AG20443 (cell line): ENCODE measurements at places on chromosomes 2 and 18.
A peak's percentile ranks its signal among the peaks of the same experiment; 100 is the strongest.

GRCh38 chr2:15471606-15472005 is 89.5 kb downstream of the NBAS start:
- no peak for DNase-seq

- no peak for DNase-seq
These were observed 91.2 kb upstream of the CDKL4 start for GRCh38 chr2:39334978-39335377.

DNA sequence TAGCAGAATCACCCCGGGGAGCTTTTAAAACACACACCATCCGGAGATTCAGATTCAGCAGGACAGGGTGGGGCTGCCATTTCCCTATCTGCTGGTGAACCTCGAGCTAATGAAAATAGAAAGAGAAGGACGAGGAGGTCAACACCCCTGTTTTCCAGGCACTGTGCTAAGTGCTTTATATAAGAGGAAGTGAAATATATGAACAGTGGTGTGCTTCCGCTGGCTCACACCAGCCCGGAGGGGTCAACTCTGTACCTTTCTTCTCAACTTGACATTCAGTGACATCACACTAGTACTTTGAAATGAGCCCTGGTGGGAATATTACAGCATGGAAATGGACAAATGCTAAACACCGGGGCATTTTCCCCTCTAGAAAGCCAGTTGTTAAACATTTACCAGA is 108.3 kb upstream of the LTBP1 start:
- DNase-seq, result no peak

DNA sequence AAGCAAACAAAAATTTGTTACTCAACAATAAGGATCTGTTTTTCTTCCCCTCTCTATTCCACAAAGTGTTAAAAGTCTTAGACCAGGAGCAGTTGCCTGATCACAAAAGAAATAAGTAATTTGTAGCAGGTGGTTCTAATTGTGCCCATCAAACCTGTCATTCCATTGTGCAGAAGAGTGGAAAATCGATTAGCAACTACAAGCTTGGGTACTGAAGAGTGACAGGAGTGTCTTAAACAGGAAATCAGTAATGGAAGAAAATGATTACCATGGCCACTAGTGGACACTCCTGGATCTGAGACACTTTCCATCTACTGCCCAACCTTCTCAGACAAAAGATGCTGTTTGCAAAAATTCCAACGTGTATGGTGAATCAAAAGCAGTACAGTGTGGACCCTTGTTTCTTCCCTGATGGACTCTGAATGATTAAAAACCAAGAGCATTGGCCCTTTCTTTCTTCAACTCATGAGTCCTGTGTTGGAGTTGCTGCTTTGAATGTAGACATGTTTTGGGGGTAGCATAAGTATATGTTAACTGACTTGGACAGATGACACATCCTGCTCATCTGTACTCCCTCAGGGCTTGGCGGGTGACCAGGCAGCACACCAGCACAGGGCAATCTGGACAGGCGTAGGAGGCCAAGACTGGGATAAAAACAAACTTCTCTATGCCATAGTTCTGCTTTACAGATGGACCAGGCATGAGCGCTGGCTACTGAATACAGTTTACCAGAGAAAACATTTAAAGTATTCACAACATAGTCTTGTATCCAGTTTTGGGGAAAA is 51.9 kb downstream of the PLA2R1 start:
- DNase-seq, result no peak

- DNase-seq, result no peak
These were observed 1.3 kb upstream of the SP3 start for GRCh38 chr2:173966274-173967098.

DNA sequence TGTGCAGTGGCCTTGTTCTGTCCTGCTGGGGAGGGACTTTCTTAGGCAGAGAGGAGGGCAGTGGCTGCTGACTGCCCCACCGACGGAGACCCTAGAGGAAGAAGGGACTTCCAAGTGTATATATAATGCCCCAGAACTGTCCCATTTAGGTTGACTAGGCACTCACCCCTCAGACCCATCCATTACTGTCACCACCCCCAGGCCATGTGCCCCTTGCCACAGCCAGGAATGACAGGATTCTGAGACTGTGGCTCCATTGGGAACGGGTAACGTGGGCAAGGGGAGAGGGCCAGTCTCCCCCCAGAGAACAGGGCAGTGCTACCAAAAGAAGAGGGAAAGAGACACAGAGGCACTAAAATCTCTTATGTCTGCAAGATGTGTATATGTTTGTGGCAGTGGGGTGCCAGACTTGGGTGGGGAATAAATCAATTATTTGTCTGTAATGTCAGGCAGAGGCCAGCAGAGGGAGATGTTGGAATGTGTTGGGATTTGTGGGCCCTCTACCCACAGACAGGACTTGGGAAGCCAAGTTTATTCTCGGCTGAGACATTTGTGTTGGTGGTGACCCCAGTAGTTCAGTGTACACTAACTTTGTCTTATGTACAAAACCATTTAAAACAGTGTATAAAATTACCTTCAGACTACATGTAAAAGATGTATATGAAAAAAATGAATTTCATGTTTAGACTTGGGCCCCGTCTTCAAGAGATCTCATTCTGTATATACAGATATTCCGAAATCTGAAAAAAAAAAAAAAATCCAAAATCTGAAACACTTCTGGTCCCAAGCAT is 24.0 kb upstream of the TMEM37 start:
- peak; percentile 82 for DNase-seq

DNA sequence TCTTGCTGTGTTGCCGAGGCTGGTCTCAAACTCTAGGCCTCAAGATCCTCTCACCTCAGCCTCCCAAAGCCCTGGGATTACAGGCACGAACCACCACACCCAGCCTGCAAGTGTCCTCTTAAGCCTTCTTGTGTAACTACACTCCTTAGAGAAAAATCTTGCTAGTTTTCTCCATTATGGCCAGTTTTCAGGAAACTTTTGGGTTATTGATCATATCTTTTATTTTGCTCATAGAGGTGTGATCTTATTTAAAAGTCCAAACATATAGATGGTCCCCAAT is 2.4 kb downstream of the SOCS6 start:
- no peak for DNase-seq

DNA sequence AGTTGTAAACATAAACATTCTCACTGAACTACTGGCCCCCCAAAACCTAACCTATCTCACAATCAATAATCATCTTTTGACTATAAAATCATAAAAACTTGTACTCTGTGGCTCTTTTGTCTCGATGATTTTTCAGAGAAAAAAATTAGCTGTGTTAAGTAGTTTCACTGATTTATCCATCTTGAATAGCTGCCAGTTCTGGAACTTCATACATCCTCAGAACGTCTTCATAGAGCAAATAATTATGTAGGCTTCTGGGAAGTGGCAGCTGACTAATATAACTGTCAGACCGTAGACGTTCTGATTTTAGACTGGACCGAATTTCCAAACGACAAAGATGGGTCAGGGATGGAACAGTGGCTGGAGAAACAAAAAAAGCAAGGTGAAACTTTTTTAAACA is 97.3 kb upstream of the CHAC2 start:
- no peak for DNase-seq

DNA sequence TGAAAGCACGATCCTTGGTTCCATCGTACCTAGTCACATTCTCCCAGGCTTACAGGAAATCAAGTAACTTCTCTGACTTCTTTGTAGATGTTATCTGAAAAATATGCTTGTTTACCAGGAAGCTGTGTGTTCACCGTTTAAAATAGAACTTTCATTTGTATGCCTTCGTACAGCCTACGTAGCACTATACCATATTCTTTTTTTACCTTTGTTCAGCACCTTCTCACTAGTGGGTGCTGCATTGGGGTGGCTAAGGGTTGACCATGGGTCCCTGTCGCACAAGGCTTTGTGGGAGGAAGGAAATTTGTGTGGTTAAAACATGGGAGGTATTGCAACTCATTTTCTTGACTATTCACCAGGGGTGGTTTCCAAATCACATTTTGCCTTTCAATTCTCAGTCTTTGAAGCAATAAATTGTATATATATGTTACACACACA is 16.6 kb downstream of the MALT1 start:
- DNase-seq, result no peak

DNA sequence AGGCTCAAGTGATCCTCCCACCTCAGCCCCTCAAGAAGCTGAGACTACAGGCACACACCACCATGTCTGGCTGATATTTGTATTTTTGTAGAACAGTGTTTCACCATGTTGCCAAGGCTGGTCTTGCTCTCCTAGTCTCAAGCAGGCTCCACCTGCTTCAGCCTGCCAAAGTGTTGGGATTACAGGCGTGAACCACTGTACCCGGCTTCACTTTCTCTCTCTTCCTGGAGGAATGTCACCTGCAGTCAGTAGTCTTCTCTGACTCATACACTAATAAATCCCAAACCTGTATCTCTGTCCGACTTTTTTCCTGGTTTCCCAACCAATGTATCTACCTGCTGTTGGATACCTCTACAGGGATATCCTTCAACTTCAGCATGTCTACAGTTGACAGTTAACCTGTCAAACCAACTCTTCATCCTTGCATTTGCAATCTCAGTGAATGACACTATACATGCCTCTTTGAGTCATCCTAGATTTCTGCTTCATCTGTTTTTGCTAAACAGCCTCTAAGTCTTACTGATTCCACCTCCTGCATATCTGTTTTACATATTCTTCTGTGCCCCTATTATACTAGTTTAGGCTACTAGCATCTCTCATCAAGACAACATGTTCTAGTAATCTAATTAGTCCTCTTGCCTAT is 54.5 kb downstream of the RBBP8 start:
- no peak for DNase-seq

- no peak for DNase-seq
These were observed 10.8 kb upstream of the BUB1 start for GRCh38 chr2:110688594-110689091.

DNA sequence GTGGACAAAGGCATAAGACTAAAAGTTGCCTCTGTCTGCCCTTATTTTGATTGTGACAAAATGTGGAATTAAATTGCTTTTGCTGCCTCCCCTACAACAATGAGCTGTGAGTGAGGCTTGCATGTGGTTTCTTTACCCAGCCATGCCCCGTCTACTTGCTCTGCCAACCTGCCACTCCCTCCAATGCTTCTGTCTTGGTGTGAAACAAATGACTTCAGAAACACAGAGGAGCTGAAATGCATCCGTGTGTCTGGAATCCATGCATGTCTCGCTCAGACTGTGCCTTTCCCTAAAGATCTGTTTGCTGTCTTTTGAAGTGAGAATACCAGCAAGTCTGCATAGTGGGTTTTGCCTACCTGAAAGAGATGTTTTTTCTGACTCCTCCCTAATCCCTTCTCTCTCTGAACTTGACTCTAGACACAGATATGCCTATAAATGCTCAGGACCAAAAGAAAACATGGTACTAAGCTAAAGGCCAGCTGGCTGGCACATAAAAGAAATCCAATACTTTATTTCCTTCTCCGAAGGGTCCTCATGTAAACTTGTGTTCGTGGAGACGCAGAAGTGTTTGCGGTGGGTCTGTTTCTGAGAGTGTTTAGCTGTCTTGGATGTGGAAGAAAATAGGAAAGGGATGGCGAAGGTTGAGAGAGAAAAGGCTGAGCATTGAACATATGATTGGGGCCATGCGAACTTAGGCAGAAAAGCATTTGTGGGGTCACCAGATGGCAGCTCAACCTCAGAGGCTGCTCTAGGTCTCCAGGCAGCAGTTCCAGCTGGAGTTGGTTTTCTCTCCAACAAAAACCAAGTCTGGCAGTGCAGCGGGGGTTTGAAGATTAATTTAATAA is 120.5 kb downstream of the CCBE1 start:
- DNase-seq, result no peak

DNA sequence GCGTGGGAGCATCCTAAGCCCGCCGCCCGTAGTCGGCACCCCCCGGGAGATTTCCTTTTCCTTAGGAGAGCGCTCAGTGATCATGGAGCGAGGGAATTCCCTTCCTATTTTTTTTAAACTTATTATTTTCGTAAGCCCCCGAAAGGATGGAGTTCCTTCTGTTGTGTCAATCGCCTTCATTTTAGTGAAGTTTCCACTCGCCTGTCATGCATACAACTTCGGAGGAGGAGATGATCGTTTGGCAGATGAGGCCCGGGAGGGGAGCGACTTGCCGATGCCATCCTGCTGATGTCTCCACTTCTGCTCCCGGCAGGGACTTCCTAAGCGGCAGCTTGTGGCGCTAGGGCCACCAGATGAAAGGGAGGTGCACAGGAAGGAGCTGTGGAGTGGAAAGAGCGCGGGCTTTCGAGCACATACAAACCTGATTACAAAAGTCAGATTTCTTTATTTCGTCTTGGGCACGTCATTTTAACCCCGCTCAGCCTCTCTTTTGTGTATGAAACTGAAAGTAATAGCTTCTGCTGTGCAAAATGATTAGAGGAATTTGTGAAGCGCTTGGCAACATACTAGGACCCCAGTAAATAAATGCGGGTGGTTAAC is at the start of gene ADGRF3:
Gene ADGRF3, minus strand, starts transcription at position 336 of the 600 bp plus-strand sequence. CDS start 555 bp downstream, outside the sequence.
- DNase-seq, result peak; percentile 43

GRCh38 chr2:180048251-180048650 is 41.2 kb upstream of the CWC22 start:
- DNase-seq, result no peak

DNA sequence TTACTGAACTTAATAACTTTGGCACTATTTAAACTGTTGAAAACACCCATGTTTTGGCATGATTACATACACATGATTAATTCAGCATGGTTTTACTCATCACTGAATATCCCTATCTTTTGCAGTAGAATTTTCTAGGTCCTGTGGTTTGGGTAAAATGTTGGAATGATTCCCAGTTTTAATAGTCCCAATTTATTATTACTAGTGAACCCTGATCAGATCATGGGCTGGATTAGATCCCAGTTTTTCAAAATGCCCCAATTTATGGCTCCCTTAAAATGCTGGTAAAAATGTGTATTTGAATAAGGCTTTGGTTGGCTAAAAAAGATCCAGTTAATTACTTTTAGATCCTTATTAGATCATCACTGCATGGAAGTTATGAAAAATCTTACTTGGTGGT is 273.6 kb upstream of the NRP2 start:
- no peak for DNase-seq

GRCh38 chr18:75252136-75252535 is 41.5 kb downstream of the TSHZ1 start:
- no peak for DNase-seq

GRCh38 chr2:70448041-70448440 is 105.6 kb downstream of the TGFA start:
- DNase-seq, result no peak

GRCh38 chr2:221896505-221897151 is 324.5 kb upstream of the EPHA4 start:
- peak; percentile 35 for DNase-seq

- DNase-seq, result peak; percentile 61
These were observed 382.1 kb downstream of the OSR1 start for GRCh38 chr2:18976168-18976961.
